Testis (tissue), 5 donors: ENCODE measurements at places on chromosomes 7 and 10. TPM values are rescaled to one million over a fixed set of nuclear protein-coding genes. Genes with fewer than 3 reads are reported as not detected.

DNA sequence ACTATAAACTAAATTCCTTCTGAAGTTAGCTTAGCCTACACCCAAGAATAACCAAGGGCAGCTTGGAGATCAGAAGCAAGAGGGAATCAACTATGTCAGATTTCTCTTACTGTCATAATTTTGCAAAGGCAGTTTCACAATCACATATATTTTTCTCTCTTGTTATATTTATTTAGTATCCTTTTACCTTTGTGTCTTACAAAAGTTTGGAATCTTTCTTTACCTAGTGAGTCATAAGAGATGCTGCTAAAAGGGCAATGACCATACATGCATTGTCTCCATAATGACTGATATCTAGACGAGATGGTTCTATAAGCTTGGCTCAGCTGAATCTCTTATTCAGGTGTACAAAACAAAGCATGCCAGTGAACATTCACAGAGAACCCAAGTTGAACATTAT is 61.1 kb downstream of the PPP1R17 start:
- no peak for DNase-seq

DNA sequence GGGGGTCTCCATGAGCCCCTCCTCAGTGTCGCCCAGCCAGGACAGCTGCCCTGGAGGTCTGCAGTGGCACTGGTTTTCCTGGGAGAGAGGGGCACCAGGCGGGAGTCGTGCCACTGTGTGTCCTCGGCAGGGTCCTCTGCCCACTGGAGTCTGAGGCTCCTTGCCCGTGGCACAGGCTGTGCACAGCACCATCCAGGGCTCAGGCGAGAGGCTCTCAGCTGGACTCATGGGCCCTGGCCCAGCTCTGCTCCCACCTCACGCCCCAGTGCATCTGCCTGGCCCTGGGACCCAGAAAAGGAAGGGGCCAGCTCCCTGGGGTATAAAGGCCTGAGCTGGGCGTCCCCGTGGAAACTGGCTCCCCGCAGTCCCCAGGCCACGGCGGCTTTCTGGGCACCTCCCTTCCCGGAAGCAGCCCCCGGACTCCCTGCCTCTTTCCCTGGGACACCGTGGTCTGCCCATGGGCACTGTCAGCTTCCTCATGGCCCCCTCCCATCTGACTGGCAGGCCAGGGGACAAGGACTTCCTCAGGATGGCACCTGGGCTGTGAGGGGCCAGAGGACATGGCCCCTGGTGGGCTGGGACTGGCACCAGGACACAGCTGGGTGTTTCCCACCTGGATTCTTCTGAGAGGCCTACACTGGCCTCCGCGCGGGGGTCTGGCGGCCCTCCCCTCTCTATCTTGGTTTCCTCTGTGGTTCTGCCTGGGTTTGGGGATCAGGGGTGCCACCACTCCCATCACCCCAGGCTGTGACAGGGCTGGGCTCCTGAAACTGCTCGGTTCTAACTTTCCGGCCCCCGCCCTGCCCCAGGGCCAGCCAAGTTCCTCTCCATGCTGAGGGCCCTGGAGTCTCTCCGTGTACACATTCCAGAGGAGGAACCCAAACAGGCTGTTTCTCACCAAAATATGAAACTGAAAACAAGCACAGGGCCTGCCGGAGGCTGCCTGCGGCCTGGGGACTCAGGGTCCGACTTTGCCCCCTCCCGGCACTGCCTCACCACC is 5.5 kb downstream of the FOXL3 start:
- peak; percentile 42 for DNase-seq

DNA sequence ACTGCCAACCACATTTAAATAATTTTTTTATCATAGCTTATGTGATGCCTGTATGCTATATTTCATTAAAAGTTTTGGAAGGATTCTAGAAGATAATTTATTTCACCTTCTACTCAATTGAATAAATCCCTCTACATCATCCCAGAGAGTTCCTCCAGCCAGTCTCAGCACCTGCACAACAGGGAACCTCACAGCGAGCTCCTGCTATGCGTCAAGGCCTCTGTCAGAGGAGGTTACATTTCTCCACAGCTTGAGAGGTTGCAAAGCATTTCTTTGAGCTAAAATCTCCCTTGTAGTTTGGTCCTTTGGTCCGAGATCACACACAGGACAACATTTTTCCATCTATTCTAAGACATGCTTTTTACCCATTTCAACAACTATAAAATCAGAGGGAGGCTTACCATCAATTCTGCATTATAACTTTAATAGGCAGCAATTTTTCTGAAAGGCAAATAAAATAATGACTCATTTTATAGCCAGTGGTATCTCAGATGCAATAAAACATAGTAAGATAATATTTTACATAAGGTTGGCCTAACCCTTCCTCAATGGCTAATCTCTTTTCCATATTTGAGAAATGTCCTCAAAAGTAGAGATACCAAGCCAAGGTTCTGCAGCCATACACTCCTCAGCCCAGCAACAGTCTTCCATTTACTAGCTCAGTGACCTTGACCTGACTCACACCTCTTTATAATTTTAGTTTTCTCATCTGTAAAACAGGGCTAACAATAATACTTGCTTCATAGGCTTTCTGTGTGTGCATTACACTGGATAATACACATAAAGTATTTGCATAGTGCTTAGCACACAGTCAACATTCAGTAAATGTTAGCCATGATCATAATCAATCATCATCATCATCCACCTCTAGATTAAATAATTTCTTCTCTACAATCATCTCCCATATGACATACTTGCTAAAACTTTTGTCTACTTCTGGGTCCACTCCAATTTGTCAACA is 68.8 kb downstream of the DOCK4 start:
- no peak for DNase-seq

DNA sequence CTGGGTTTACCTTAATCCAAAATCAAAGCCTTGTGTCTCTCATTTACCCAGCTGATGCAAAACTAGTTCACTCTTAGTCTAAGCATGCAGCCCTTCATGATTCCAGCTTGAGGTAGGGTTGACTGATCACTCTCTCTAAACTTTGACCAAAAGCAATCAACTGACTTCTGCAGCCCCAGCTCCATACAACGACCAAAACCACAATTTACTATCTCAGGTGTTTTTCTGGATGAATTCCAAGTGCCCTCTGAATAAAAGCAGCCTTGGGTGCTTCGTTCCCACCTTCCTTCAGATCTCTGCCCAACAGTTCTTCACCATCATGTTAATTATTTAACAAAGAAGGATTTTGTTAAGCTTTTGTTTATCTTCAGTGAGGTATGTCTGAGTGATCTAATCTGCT is 62.6 kb downstream of the CCDC6 start:
- DNase-seq = no peak

DNA sequence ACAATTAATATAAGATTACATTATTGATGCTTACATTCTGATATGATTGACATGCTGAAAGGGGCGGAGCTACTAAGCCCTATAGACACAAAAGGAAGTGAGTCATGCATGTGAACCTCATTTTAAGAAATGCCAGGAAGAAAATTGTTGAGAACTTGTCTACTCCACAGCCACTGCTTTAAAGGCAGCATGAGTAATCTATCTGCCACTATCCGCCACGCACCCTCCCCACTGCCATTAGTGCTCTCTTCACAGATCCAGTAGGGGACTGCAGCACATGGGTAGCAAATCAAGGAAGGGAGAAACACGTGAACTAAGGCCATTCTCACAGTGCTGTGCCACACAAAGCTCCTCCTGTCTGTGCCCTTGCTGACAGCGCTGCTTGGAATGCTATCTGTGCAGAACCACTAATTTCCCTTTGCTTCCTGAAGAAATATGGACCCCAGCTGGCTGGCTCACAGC is 524.8 kb downstream of the GRM8 start:
- DNase-seq = no peak

GRCh38 chr10:391305-391704 is 256.1 kb downstream of the ZMYND11 start:
- no peak for DNase-seq

DNA sequence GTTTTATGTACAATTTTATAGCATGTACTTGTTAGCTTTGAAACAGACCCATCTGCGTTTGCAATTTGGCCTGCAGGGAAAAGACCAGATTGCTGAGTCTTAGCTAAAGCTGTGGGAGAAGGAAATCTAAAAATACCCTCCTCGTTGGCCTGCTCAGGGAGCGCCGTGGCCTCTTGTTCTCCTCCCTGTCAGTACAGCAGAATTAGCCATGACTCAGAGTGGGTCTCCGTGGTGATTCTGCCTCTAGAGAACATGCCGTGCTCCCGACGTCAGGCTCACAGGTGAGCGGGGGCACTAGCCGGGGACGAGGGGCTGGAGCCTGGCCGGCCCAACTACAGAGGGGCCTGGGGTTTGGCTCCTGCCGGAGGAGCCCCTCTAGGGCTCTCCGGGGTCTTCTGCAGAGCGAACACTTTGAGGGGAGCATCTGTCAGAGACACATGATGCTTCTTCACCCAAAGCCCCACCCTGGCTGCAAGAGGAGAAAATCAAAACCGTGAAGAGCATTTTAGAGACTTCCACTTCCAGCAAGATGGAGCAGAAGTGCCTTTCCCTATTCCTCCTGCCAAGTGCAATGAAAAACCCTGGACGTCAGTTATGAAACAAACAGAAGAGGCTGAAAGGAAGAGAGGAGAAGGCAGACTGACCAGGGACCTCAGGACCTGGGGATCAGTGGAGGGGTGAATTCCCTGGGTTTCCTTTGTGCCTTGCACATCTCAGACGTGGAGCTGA is 98.9 kb downstream of the LHPP start:
- peak; percentile 86 for DNase-seq

- DNase-seq = no peak
Observed at GRCh38 chr10:113895018-113895417, 40.6 kb downstream of the NHLRC2 start.

DNA sequence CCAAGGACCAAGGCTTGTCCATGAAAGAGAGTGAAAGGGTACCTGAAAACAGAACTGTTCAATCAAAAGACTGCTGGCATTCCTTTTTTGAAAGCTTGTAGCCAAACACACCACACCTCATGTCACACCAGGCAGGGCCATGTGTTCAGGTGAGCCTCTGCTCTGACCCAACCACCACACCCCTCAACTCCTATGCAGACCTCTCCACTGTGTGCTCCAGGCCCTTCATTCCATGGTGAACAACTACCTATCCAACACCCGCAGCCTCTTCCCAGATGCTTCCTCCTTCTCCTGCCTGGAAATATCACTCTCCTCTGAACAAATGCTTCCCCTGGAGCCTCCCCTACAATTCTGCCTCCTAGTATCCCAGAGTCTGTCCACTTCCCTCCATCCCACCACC is 166.6 kb downstream of the AVL9 start:
- DNase-seq = no peak

- no peak for DNase-seq
Observed at GRCh38 chr7:194252-195009, 2.1 kb downstream of the FAM20C start.

DNA sequence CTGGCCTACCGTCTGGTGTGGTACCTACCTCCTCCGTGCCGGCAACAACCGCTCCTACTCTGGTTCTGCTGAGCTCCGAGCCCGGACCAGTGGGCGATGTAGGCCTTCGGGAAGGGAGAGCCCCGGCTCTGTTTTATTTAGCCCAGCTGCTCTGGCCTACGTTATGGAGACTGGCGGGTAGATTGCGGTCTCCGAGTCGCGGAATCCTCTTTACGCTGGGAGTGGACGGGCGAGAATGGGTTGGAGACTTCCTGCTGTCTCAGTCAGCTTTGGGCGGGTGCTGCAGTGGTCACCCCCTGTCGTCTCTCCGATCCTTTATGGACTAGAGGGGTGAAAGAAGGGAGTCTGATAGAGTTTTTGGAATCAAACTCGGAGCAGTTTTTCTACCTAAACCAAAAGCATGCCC is 406 bp downstream of the CBLL1 start:
- DNase-seq = no peak

DNA sequence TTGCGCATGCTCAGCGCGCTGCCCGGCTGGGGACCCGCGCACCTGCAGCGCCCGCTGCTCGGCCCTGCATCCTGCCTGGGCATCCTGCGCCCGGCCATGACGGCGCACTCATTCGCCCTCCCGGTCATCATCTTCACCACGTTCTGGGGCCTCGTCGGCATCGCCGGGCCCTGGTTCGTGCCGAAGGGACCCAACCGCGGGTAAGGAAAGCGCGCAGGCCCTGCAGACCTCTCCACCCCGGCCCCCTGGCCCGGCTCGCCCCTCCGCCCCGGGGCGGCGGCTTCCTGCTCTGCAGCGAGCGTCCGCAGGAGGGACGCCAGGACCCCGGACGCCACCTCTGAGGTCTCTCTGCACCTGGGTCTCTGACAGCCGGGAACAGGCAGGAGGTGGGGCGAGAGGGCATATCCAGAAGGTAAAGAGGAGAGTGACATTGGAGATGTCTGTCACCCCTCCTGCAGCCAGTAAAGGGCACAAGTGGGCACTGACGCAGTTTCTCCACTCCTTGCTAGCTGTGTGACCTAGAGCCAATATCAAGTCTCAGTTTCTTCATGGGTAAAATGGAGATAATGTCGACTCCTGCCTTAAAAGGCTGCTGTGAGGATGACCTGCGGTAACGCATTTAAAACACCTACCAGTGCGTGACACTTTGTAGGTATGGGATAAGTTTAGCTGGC is 338 bp downstream of the ATP6V0E2 start:
- DNase-seq = no peak

GRCh38 chr7:24560772-24561171 is 12.5 kb upstream of the PALS2 start:
- no peak for DNase-seq

GRCh38 chr10:99339077-99339476 is 9.9 kb downstream of the CNNM1 start:
- DNase-seq = no peak

- no peak for DNase-seq
Observed at GRCh38 chr7:44767134-44767911, 18.7 kb downstream of the ZMIZ2 start.

DNA sequence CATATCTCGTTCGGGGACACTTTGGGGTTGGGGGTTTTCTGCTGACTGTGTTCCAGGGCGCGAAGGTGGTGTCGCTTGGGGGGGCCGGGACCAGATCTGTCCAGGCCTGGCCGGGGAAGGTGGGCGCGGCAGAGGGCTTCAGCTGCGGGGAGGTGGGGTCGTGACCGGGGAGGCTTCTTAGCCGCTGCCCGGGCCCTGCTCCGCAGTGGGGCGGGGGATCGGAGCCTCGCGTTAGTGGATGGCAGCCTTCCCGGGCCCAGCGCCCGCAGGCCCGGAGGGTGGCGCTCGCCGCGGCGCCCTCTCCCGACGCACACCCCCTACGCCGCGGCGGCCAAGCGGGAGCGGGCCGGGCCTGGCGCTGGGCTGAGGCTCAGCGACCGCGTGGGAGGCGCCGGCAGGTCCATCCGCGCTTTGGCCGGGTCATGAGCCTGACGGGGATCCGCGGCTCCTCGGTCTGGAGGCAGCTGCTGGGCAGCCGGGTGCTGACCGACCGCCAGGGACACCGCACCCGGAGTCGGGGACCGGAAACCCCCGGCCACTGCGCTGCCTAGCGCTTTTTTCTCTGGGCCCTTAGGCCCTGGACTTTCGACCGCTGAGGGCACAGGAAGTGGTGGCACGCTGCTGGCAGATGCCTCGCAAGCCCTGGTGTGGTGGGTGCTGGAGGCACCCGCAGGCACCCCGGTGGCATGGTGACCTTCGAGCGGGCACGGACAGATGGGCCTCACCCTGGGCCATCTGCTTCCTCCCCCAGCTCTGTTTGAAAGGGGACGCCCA is 1.2 kb downstream of the AGAP3 start:
- peak; percentile 51 for DNase-seq

GRCh38 chr7:143284591-143285469 is at the start of gene TMEM139:
Gene TMEM139 (plus strand): TSS chr7:143284958. CDS start chr7:143285958, 1,000 bp downstream.
- DNase-seq = no peak

GRCh38 chr10:7571981-7572380 is 94.8 kb downstream of the ITIH5 start:
- DNase-seq = no peak

The OPALIN gene
- not detected for polyA plus RNA-seq

The LRRC18 gene
- polyA plus RNA-seq = 23.1 TPM

The CPXM2 gene
- polyA plus RNA-seq = 40.0 TPM

The ABCA13 gene
- 3.5 TPM for polyA plus RNA-seq

The FIS1 gene
- polyA plus RNA-seq = 233 TPM

The LRIT1 gene
- 12.8 TPM for polyA plus RNA-seq

The TAS2R5 gene
- 1.6 TPM for polyA plus RNA-seq

The RSU1 gene
- polyA plus RNA-seq = 38.4 TPM

The SPDYE6 gene
- polyA plus RNA-seq = 6.7 TPM
